Neural progenitor cell (in vitro differentiated cells): ENCODE measurements at places on chromosomes 7 and 10.
A peak's percentile ranks its signal among the peaks of the same experiment; 100 is the strongest.

DNA sequence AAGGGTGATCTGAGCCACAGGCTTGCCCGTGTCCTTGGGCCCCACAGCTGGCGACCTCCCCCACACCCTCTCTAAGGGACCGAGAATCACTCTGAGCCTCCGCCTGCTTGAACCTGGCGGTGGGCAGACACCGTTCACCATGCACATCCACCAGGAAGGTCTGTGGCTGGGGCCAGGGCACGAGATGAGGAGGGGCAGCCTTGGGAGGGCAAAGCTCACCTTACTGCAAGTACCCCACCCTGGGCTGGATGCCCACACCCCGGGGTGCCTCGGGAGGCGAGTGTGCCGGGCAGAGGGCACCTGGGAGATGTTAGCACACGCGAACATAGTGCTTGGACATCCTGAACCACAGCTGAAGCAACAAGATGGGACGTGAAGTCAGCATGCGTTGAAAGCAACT, 211.9 kb downstream of the ELFN1 start:
- DNase-seq = no peak

DNA sequence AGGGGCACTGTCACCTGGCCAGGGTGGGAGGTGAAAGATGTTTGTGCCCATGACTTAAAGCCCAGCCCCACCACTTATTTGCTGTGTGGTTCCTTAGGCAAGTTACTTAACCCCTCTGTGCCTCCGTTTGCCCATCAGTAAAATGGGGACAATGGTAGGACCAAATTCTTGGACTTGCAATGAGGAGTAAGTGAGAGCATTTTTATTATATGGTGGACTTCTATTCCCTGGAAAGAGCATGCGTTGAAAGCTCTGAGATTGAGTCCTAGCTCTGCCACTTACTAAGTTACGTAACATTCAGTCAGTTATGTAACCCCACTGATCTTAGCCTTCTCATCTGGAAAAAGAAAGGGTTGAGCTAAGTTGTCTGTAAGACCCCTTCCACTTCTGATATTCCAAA, 18.8 kb downstream of the VSIR start:
- DNase-seq = no peak

- DNase-seq = peak; percentile 26
Observed at GRCh38 chr7:148963583-148964482, 64.5 kb downstream of the PDIA4 start.

GRCh38 chr7:47008461-47008860, 573.5 kb downstream of the TNS3 start:
- DNase-seq = no peak

DNA sequence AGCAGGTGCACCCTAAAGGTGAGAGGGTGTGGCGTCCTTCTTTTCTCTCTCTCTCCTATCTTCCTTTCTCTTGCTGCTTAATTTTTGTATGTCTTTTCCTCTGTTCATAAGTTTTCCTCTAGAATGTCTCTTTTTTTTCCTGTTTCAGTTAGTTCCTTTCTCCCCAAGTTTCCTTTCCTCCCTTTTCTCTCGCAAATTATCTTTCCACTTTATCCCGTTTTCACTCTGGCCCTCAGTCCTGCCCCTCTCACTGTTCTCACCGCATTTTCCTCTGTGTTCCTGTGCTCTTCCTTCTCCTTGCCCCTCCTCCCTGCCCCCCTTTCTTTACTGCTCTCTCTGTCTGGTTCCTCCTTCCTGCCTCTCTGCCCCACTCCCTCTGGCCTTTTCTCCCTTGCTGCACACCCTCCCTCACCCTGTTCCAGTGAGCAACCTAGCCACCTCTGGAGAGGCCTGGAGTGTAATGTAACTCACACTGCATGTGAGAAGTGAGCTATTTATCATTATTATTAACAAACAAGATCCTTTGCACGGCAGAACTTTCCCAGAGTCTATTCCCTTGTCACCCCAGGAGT, 158.5 kb downstream of the C10orf105 start:
- DNase-seq = no peak

DNA sequence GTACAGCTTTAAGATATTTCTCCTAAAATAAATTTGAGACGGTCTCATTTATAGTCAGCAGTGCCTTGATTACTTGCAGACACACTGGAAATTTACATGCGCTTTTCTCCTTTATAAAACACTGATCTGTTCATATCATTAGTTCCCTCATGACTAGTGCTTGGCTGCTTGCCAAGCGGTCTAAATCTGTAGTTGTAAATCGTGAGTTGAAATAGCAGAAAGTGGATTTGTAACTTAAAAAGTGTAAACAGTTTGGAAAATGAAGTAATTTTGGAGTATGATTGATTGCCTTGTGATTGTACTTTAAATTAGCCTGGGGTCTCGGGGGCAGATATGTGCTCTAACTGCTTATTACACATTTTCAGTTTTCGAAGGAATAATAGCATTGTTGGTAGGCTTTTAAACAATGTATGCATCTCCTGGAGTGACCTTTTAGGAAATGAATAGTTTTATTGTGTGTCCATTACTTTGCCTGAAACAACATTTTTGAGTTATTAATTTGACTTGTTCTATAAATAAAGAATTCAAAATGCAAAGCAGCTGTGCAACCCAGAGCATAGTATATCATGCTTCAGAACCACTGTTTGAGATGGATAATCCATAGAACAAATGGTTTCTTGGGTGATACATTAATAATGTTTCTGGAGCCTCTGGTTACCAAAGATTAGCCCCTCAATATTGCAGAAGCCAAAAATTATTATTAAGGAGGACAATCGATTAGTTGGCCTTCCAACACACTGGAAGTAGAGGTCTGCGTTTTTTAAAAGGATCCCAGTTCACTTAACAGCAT, 73.3 kb downstream of the ARID5B start:
- no peak for DNase-seq

DNA sequence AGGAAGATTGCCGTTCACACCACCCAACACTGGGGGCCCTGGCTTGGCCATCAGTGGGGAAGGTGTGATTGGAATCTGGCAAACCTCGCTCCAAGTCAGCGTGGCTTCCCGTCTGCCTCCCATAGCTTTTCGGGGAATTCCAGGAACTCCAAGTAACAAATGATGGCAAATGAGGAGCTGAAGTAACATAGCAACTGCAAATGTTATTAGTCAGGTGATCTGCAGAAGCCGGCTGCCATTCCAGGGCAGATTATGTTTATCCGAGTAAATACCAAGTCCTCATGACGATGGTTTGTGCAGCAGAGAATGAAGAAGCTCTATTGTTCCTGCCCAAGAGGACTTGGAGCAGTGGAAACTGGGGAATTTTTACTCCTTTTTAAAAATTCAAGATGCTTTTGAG, 270.5 kb upstream of the PODXL start:
- peak; percentile 23 for DNase-seq

- DNase-seq = no peak
Observed at GRCh38 chr10:47145290-47145934, 154.6 kb upstream of the GDF10 start.

- no peak for DNase-seq
Observed at GRCh38 chr7:51082096-51082840, 234.3 kb downstream of the COBL start.

DNA sequence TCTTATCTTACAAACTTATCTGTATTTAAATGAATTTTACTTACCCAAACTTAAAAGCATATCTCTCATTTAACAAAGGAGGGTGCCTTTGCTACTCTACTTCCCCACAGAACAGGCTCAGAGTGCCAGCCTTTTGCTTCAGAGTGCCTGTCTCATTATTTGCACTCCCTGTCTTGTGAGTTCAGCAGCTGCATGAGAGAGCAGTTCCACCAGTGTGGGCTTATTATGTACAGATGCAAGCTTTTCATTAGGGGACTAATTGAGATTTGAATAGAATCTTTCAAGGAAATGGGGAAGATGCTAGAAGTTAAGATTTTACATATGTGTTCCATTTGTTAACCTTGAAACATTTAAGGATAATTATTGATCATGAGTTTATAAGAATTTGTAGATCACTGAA, 310.2 kb upstream of the LRRN3 start:
- peak; percentile 18 for DNase-seq

DNA sequence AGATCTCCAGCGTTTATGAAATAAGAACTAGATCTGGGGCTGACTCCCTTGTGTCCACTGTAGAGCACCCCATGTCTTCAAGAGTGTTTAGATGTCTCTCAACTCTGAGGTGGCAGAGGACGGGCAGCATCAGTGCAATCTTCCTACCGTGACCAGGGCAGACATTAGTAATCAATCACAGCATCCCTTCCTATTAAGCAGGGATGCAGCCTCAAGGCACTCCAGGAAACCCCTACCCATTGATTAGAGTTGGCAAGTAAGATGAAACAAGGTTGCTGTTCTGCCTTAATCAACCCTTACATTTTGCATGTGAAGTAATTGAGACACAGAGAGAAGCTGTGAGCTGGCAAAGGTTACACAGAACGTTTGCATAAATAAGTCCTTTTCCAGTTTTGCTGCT, 283.7 kb upstream of the ZMIZ1 start:
- no peak for DNase-seq

DNA sequence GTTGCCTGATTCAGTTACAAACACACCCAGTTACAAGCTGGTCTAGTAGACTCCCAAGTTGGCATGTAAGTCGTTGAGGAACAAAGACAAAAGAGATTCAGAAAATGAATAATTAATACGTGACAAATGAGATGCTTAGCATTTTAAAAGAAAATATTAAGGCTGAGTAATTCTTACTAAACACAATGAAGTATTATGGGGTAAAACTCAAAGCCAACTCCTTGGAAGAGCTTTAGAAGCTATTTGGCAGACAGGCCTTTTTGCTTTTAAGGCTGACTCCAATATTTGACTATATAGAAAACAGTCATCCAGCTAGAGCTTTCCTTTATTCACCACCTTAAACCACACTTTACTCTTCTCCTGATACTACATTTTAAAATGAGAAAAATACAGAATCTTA, 5.4 kb downstream of the TRDMT1 start:
- DNase-seq = no peak

DNA sequence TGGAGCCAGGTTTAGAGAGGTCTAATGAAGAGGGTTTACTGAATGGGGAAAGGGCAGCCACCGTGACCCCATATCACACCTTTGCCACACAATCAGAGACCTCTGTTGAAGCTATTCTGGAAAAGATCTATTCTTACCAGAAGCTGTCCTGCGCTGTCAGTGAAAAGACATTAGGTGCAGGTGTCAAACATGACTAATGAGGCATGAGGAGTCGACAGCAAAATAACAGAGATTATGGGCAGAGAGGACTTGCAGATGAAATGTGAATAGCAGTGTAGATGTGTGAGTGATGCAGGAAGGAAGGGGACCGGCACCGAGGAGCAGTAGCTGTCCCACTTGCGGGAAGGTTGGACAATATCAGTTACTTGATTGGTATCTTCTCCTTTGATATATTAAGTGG, 627.7 kb upstream of the GALNT17 start:
- no peak for DNase-seq

DNA sequence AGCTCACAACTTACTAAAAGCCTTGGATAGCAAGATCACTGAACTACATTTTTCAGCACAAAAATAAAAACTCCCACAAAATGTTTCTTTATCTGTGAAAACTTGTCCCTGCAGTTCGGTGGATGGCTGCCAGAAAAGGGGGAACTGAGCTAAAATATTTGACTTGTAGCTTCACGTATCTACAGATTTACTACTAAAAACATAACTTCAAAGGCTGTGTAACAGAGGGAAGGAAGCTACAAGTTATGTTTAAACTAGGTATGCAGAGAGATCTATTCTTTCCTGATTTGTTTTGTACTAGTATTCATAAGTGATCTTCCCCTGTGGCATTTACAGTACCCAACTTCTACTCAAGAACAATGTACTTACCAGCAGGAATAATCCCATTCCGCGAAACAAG, 25.1 kb downstream of the SGCE start:
- no peak for DNase-seq

DNA sequence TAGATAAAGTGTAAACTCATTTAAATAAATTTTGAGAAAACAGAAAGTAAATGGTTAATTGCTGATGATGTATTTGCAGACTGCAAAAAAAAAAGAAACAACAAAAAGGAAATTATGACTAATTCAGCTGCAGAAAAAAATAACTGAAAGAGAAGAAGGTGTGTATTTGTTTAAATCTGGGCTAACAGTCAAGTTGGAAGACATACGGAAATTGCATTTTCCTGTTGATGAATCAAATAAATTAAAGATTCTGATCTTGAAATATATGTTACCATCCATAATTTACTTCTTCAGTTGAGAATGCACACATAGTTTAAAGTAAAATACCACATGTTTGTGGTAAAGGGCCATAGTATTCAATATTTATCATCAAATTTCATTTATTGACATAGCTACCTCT, 19.3 kb upstream of the ING3 start:
- no peak for DNase-seq

DNA sequence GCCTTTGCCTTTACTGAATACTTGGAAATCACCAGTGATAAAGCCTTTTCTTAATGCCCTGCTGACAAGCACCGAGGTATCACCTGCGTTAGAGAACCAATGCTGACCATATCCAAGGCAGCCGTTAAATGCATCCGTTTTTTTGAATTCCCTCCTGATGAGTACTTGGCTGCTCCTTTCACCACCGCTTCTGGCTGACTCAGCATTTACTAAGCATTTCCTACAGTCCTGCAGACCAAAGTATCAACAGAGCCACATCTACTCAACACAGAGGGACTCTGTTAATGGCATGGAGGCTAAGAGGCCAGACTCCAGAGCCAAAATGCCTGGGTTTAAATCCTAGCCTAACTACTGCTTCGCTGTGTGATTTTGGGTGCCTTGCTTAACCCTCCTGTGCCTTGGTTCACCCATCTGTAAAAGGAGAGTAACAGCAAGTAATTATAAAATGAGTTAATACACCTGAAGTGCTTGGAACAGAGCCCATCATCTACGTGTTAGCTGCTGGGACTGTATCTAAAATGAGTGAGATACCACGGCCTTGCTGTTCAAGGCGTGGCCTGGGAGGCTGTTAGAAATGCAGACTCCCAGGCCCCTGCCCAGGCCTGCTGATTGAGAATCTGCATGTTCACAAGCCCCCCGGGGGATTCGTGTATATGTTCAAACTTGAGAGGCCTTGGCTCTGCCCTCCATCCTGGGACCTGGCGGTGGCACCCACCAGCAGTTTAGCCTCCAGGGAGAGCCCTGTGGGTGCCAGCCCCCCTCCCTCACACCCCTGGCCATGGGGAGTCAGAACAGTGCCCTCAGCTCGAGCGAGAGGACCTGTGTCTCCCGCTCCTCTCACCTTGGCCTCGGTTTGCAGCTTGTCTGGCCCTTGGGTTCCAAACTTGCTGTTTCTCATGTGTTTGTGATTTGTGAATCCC, 30.8 kb upstream of the EFCAB10 start:
- no peak for DNase-seq

- no peak for DNase-seq
Observed at GRCh38 chr7:38147005-38147404, 31.0 kb upstream of the STARD3NL start.
